ENCODE measurements at places on chromosomes 16 and 17.

GRCh38 chr17:37231887-37232286 is 143.9 kb upstream of the C17orf78 start:
- DNase-seq: no peak

GRCh38 chr16:50791522-50791921 is 49.6 kb downstream of the CYLD start:
- no peak for DNase-seq

DNA sequence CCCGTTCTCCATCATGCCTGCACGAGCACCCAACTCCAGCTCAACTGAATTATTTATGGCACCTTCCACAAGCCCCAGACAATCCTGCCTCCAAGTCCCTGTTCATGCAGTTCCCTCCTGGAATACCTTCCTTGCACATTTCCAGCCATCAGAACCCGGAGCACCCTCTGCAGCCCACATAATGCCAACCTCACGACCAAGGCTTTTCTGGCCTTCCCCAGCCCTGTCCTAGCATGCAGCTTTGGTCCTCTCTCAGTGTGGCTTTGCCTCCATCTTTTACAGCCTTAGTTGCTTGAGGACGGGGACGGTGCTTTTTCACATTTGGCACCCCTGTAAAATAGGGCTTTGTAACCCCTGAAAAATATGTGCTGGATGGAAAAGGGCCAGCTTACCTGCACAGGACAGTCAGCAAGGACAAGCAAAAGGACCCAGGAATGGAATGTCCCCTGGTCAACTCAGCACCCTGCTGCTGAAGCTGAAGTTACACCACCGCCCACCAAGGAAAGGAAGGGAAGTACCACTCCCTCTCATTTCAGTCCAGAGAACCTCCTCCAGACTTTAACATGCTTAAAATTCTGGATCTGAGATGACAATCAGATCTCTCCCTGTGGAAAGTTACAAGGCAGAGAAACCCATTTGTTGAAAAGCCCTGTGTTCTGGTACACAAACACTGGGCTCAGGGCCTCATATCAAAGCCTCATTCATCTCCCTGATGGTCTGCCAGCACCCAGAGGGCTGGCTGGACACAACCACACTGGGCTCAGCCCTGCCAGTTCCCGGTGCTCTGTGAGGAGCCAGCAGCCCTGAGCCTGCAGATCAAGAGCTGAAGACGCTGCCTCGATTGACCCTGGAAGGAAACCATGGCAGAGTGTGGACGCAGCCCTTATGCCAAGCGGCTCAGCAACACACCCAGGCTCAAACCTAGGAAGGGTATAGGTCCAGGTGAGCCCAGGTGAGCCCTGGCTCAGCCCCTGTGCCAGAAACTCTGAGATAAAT is 2.9 kb downstream of the SLC39A11 start:
- DNase-seq: no peak

DNA sequence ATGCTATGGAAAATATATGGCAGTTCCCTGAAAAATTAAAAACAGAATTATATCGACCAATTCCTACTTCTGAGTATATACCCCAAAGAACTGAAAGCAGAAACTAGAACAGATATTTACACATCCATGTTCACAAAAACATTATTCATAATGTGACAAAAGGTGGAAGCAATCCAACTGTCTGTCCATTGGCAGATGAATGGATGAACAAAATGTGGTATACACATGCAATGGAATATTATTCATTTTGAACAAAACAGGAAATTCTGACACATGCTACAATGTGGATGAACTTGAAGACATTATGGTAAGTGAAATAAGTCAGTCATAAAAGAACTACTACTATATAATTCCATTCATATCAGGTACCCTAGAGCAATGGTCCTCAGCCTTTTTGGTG is 263.5 kb upstream of the AXIN2 start:
- DNase-seq: no peak

- no peak for DNase-seq
These were observed 2.0 kb upstream of the TTYH2 start for GRCh38 chr17:74211141-74211911.

DNA sequence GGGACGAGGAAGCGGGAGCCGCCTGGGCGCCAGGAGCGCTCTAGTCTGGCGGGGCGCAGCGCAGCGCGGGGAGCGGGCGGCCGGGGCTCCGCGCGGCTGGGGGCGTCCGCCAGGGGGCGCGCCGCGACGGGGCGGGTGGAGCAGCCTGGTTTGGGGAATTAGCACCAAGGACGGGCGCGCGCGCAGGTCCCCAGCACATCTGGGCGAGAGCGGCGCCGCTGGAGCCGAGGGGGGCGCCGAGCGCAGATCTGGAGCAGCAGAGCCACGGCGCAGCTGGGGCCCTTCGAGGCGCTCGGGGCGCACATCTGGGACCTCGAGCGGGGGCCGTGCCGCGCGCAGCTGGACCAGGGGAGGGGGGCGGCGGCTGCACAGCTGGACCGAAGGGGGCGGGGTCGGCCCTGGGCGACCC is at the start of gene NXPH3:
TSS of gene NXPH3 (plus strand) at position 193 of the 409 bp plus-strand sequence. CDS start 349 bp downstream, outside the sequence.
- DNase-seq: peak; percentile 40

GRCh38 chr17:70503449-70503848 is 334.1 kb downstream of the KCNJ2 start:
- no peak for DNase-seq

GRCh38 chr16:1177750-1178149 is 24.8 kb downstream of the CACNA1H start:
- no peak for DNase-seq

DNA sequence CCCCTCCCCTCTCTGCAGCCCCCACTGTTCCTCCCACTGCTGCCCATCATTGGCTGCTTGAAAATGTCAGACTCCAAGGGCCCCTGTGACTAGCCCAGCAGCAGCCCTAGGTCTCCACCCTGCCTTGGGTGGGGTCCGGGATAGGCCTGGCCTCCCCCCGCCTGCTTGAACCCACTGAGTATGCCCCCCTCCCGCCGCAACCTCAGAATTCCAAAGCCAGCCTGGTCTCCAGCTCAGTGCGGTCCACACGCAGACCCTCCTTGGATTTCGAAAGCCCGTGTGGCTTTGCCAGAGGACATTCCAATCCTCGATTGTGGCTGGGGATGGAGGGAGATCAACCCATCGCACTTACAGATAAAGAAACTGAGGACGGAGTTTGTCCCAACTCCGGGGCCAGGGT is 6.4 kb downstream of the DPEP1 start:
- DNase-seq: no peak

GRCh38 chr16:47382362-47382761 is 78.5 kb downstream of the ITFG1 start:
- no peak for DNase-seq

DNA sequence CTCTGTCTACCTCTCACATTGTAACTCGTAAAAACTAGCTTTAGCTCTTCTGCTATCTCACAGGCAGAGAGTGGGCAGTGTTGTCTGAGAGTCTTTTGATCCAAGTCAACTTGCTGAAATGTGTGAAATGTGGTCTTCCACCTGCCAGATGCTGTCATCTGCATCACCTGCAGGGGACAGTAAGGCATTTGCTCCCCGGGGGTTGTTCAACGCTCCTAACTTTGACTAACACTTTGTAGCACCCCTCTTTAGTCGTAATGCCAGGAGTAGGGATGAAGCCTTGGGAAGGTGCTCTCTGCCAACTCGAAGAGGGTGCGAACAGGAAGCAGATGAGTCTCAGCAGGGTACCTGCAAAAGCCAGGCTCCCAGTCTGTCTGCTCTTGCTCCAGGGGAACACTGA is 36.1 kb downstream of the SNX11 start:
- DNase-seq: no peak

DNA sequence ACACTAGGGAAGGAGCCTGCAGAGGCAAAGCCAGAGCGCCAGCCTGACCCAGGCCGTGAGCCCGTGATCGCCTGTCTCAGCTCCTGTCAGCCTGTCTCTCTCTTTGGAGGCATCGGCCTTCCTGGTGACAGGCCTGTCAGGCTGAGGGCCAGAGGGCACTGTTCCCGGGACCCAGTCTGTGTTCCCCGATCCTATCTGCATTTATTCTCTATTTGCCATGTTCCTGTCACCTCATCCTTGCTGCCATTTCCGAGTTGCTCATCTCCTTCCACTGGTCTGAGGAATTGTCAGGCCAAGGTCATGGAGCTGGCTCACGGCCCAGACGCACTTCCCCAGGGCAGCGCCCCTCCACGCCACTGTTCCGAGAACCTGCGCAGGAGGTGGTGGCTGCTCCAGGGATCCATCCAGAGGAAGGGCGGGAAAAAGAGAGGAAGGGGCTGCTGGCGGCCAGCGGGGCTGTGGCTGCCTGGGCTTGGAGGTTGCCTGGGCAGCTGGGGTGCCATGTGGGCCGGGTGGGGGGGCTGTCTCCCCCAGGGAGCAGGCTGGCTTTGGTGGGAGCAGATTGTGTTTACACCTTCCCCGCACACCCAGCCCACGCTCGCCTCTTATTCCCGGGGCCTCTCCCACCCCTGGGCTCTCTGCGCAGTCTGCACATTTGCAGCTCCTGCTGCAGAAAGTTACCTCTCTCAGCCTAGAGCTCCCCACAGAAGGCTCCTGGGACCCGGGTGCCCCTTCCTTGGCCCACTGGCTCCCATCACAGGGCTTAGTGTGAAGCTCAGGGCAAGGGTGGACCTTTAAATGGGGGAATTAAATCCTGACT is 4.9 kb downstream of the PRCD start:
- DNase-seq: no peak
